ENCODE measurements at places on chromosomes 3 and 15.

DNA sequence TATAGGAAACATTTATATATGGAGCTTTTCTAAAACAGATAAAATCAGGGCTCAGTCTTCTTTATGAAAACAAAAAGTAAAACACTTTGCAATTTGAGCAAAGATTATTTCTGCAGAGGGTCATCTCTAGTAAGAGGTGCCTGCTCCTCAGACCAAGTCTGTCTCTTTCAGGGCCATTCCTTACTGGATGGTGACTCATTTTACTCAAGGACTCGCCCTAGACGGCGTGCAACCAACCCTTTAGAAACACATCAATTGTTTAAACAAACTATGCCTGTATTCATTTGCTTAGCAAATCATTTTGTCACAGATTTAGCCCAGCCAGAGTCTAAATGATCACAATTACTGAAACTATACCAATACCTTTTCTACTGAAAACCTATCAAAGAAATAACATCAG is 242.8 kb upstream of the ICE2 start:
- no peak for DNase-seq

- DNase-seq, result no peak
Observed at GRCh38 chr3:159731254-159731653, 257.4 kb upstream of the IL12A start.

GRCh38 chr3:153443961-153444360 is 281.9 kb downstream of the RAP2B start:
- DNase-seq, result no peak

GRCh38 chr3:24123596-24123995 is 178.5 kb downstream of the NR1D2 start:
- DNase-seq, result no peak

- DNase-seq, result no peak
Observed at GRCh38 chr3:14631687-14632441, 19.7 kb upstream of the CCDC174 start.

GRCh38 chr3:71016178-71016845 is 567.2 kb downstream of the FOXP1 start:
- no peak for DNase-seq

- DNase-seq, result peak; percentile 61
Observed at GRCh38 chr15:34795267-34796081, at the start of gene ACTC1. TSS of gene ACTC1 (minus strand) at chr15:34795549. CDS start at chr15:34794808, 741 bp downstream.

DNA sequence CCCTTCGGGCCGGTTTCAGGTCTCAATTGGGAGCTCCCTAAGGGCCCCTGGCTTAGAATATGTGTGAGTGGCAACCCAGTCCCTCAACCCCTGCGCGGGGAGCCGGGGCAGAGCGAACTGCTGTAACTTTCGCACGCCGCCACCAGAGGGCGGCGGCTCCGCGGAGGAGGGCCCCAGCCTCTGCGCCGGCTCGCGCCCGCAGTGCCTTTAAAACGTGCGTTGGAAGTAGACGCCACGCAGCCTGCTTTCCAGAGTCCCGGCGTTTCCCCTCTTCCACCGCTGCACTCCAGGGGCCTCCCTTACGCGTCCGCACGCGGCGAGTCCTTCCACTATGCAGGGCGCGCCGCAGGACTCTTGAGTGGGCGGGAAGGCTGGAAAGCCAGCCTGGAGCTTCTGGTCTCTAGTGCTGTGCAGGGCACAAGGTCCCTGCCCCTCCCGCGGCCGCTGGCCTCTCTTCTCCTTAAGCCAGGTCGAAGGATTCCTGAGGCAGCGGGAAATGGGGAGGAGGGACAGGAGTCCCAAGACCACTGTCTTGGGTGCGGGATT is 23.7 kb upstream of the RNU6-1 start:
- peak; percentile 73 for DNase-seq

GRCh38 chr3:73513260-73513659 is 111.5 kb downstream of the PDZRN3 start:
- DNase-seq, result peak; percentile 28

- DNase-seq, result no peak
Observed at GRCh38 chr15:58401276-58401675, 30.5 kb upstream of the LIPC start.

DNA sequence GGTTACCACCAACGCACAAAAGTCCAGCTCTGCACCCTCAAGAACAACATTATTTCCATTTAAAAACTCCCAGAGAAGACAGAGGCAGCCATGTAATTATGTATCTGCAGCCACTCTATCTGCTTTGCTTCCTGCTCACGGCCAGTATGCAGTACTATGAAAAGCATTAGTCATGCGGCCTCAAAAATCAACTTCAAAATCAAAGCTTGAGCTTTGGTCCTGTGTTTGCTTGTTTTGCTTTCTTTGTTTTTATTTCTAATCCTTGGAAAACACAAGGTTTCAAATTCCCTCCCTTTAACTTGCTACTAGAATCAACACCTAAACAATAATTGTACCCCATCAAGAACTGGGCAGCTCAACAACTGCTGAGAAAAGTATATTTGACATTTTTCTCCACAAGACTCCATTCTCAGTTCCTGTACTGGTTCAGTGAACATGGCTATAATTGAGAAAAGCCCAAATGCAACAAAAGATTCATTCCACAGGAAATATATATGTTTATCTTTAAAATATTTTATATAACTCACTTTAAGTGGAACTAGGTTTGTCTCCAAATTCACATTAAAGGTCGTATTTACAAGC is 37.6 kb downstream of the GBE1 start:
- no peak for DNase-seq

DNA sequence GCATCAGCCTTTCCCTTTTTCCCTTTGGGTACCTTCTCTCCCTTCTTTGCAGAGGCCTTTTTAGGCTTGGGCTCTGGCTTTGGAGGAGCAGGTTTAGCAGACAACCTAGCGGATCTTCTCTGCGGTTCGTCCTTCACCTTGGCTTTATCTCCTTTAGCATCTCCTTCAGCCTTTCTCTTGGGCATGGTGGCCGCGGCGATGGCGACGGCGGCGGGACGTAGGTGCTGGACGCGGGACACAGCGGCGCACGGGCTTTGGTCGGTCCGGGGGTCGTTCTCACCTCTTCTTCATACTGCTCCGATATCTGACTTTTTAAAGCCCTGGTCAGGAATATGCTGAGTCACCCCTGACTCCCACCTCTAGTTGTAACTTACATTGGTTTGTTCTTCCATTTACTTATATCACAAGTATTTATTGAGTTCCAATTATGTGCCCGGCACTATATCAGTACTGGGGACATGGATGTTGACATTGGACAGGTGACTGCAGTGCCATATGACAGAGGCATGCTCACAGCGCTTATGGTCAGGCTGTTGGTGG is 43.1 kb upstream of the SH3BP5 start:
- no peak for DNase-seq

- no peak for DNase-seq
Observed at GRCh38 chr3:134323966-134324962, 50.0 kb downstream of the AMOTL2 start.

DNA sequence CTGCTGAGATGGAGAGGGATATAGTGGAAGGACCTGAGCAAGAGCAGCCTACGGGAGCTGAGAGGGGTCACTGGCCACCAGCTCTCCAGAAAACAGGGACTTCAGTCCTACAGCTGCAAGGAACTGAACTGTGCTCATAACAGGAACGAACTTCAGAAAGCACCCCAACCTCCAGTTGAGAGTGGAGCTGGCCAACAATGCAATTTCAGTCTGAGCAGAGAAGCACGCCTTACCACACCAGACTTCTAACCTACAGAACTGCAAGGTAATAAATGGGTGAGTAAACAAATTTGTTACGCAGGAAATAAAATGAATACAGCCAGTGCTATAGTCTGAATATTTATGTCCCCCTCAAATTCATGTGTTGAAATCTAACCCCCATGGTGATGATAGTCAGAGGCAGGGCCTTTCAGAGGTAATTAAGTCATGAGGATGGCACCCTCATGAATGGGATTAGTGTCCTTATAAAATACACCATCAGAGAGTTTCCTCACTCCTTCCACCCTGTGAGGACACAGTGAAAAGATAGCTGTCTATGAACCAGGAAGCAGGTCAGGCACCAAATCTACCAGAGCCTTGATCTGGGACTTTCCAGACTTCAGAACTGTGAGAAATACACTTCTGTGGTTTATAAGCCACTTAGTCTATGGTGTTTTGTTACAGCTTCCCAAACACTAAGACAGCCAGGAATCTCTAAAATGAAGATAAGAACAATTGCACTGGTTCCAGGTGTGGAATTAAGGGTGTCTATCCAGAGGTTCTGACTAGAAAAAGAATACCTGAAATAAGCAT is 58.6 kb downstream of the SYNM start:
- DNase-seq, result no peak

DNA sequence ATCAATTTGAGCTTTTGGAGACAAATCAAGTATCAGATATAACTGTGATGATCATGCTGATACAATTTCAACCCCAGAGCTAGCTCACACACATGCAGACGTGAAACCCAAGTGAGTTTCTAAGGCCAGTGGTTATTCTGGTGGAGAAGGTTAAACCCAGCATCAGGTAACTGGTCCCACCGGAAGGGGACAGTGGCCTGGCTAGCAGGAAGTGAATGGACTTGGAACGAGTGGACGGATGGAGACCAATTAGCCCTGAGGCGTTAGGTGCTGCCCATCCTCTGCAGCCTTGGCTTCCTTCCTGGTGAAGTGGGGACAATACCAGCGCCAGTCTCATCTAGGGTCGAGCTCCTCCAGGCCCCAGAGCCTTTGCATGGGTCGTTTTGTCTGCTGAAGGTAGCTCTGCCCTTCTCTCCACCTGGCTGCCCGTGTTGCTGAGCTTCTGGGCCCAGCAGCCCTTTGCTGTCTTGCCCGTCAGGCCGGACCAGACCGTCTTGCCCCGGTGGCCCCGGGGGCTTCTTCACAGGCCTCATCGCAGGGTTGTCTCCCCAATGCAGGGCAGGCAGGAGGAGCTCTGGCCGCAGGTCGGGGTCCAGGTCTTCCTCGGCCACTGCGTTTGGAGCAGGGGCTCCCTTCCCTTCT is 915 bp upstream of the KCTD6 start:
- no peak for DNase-seq

DNA sequence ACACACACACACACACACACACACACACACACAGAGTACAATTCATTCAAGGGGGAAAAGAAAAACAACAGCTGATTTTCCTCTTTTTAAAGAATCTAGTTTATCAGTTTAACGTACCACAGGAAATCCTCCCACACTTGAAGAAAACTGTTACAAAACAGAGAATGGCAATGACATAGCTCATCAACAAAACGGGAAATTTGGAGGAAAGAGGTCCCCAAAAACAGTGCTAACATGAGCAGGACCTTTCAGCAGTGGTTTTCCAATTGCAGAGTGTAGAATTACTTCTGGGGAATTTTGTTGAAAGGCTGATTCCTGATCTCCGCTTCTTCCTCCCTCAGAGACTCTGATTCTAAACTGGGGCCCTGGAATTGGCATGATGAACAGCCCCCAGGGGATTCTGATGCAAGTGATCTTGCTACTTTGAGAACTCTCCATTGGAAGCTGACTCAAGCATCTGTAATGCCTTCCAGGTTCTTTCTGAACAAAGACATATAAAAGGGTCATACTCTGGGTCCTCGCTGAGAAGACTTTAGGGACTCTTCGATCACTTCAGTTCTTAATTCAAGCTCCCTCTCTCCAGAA is 442.6 kb upstream of the PROK2 start:
- DNase-seq, result no peak

- no peak for DNase-seq
Observed at GRCh38 chr3:45950686-45951600, 7.7 kb downstream of the CXCR6 start.

GRCh38 chr3:77283108-77283507 is 243.2 kb downstream of the ROBO2 start:
- no peak for DNase-seq

- peak; percentile 29 for DNase-seq
Observed at GRCh38 chr15:66765478-66766281, 63.6 kb downstream of the SMAD6 start.

- no peak for DNase-seq
Observed at GRCh38 chr15:93859176-93859575, 372.2 kb upstream of the MCTP2 start.

- no peak for DNase-seq
Observed at GRCh38 chr3:37040231-37040630, 46.9 kb downstream of the MLH1 start.
